Central memory CD4-positive, alpha-beta T cell (primary cell): ENCODE measurements at places on chromosomes 6 and 20.

GRCh38 chr6:163579111-163579879 lies 164.8 kb downstream of the QKI start:
- DNase-seq, result no peak

- DNase-seq, result no peak
Observed at GRCh38 chr6:7806711-7807110, 80.8 kb downstream of the BMP6 start.

- DNase-seq, result no peak
Observed at GRCh38 chr6:107144666-107145065, 29.4 kb upstream of the BEND3 start.

DNA sequence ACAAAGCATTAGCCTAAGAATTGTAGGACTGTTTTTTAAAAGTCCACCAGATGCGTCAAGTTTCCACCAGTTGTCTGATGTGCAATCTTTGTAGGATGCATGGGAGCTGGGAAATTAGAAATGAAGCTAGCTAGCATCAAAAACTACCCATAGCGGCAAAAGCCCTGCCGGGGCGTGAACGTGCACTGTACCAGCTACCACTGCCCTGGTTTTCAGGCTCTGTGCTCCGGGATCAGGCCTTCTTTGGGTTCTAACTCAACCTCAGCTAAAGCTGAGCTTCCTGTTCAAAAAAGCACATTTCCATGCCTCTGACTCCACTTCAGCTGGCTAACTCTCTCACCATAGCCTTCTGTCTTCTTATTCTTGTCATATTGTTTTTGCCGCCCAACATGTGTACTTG lies 26.9 kb upstream of the FUCA2 start:
- no peak for DNase-seq

DNA sequence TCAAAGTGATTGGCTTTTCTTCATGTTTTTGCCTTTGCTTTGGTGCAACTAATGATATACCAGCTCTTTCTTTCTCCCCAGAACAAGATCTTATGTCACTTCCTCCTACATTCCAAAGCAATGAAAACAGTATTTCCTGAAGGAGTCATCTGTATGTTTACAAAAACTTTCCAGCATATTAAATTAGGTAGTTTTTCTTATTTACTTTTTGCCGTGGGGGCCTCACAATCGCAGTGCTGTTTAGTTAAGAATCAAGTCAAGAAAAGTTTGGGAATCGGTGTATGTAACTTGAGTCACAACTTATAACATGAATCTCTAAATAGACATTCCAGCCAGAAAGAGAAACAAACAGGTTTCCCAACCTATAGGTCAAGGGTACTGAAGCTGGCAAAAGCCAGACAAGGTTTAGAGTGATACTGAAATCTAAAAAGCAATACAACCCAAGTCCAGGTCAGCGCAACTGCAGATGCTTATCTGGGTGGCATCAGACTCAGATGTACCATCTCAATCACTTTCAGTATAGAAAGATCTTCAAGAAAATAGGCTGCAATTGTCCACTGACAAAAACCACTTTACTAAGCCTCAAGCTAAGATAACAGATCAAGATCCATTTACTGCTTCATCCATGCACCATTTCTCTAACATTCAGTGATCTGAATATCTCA lies 63.6 kb downstream of the IPCEF1 start:
- DNase-seq, result no peak

- no peak for DNase-seq
Observed at GRCh38 chr6:2799936-2800527, 34.8 kb downstream of the WRNIP1 start.

DNA sequence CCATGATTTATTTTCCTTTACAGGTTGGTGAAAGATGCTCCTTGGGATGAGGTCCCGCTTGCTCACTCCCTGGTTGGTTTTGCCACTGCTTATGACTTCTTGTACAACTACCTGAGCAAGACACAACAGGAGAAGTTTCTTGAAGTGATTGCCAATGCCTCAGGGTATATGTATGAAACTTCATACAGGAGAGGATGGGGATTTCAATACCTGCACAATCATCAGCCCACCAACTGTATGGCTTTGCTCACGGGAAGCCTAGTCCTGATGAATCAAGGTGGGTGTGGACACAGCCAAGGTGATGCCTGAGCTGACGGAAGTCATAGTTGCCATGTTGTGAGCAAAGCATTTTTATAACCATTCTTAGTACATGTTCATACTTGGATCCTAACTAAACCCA lies 34.6 kb upstream of the CALHM6 start:
- DNase-seq, result no peak

GRCh38 chr6:142013287-142013686 lies 119.4 kb upstream of the GJE1 start:
- no peak for DNase-seq

DNA sequence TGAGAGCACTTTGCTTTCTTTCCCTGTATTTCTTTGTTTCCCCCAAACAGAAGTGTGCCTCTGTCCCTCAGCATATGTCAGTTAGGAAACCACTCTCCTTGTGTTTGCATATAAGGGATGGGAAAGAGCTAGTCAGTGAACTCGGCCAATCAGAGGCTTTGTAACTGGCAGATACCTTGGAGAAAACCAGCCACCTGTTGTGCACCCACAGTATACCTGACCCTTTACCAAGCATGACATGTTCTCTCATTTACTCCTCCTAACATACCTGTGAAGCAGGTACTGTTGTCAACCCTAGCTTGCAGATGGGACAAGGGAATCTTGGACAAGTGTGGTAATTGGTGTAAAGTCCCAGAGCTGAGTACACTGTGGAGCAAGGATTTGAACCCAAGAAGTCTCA lies 96.1 kb upstream of the FAM8A1 start:
- DNase-seq, result no peak

DNA sequence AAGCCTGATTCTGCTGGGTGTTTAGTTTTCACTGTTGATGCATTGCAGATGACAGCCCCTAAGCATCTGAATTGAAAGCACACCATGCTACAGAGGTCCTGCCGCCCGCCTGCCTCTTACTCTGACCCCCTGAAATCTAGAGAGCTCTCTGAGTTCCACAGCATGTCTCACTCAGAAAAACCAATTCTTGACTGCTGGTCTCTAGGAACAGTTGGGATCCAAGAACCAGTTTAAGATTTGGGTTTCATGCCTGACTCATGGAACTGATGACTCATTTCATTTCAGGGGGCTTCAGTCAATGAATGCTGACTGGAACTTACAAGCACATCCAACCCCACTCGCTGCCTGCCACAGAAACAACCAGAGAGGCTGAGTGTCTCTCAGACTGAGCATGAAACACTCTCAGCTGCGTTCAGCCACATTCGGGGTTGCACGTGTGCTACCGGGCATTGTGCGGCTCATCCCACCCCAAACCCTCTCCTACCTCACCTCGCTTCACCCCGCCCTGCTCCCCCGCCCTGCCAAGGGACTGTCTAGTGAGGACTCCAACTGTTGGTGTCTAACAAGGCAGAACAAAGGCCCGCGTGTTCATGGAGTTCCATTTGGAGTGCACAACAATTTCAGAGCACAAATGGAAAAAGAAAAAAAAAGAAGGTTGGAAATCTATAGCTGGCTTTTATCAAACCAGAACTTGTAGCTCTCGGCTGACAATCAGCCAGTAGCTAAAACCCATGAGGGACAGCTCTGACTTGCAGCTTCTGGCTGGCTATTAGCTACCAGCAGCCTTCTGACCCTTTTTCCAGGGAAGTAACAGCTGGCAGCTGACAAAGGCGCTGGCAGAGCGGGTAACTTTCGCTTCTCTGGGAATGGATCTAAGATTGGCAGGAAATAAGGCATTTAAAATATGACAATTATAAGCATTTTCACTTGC lies 20.0 kb upstream of the TRAF3IP2 start:
- no peak for DNase-seq

GRCh38 chr6:21151119-21151518 lies 442.4 kb upstream of the SOX4 start:
- DNase-seq, result no peak

DNA sequence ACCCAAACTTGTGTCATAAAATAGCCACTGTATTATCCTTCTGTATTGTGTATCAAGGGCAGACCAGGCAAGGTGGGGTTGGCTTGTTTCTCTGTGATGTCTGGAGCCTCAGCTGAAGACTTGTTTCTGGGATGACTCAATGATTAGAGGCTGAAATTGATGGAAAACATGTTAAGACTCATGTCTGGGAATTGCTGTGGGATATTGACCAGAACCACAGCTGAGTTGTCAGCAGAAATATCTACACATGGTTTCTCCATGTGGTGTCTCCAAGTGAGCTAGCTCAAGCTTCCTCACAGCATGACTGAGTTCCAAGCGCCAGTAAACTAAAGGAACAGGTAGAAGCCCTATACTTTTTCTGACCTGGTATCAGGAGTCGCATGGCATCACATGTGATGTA lies 128.5 kb upstream of the SYNDIG1 start:
- no peak for DNase-seq

- DNase-seq, result no peak
Observed at GRCh38 chr6:82277686-82278085, 30.1 kb upstream of the IBTK start.

DNA sequence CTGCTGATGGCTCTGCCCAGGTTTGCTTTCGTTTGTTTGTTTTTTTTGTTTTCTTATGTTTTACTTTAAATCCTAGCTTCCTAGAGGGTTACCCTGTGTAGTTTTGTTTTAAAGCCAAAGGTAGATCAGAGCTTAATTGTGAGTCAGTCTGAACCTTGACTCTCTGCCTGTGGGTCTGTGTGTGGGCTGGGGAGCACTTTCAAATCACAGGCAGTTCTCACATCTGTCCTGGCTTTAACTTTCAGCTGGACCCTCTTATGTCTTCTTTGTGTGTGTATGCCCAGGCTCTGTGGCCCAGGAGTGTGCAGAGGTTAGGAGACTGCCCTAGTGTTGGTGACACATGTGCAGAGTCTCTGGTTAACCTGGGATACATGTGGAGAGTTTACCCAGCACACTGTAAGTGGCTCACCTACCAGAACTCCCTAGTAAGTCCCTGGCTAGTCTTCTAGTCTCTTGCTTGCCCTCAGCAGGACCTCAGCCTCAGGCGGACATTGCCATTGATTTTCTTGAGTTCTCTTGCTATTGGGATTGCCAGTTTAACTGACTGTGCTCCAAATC lies 19.0 kb downstream of the HIVEP1 start:
- no peak for DNase-seq
